NCI-H1694 treated with DMSO at 0.1 percent for 48 hours (cell line): ENCODE measurements at places on chromosomes 7 and 10.

GRCh38 chr7:31782411-31782991 lies 95.5 kb downstream of the PPP1R17 start:
- DNase-seq, result peak; percentile 83

GRCh38 chr7:36217211-36217960 lies 64.3 kb downstream of the EEPD1 start:
- no peak for DNase-seq

GRCh38 chr10:64011912-64012714 lies 490.9 kb downstream of the REEP3 start:
- DNase-seq, result no peak

GRCh38 chr7:115014794-115015193 lies 92.9 kb downstream of the MDFIC start:
- no peak for DNase-seq

DNA sequence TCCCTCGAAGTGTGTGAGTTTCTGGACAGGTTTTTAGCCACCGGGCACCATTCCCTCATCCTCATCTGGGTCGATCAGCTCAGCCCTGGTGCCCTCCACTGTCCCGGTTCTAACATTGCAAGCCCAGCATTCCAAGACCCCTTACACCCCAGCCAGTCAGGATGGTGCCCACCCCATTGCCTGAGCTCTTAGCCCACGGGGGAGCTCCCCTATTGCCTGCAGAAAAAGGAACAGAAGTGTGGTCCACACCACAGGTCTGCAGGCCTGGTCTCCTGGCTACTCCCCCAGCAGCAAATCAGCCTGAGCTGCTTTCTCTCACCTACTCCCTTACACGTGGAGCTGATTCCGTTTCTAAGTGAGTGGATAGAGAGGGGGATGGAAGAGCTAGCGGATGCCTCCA lies 4.8 kb downstream of the CALML5 start:
- DNase-seq, result no peak

DNA sequence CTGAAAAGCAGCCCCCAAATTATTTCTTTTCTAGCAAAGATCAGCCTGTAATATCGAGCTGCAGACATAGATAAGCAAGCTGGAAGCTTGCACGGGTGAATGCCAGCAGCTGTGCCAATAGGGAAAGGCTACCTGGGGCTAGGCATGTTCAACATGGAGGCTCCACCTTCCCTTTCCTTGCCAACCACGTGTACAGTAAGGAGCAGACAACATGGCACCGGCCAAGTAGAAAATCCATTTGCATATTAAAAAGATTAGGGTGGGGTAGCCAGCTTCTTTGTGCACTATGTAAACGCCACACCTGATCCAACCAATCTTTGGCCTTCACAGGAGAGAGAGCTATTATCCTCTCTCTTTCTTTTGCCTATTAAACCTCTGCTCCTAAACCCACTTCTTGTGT lies 56.7 kb upstream of the SEPHS1 start:
- DNase-seq, result no peak

GRCh38 chr7:152870106-152870693 lies 110.6 kb downstream of the ACTR3B start:
- DNase-seq, result no peak

GRCh38 chr10:31149835-31150512 lies 118.3 kb upstream of the ZNF438 start:
- DNase-seq, result no peak

DNA sequence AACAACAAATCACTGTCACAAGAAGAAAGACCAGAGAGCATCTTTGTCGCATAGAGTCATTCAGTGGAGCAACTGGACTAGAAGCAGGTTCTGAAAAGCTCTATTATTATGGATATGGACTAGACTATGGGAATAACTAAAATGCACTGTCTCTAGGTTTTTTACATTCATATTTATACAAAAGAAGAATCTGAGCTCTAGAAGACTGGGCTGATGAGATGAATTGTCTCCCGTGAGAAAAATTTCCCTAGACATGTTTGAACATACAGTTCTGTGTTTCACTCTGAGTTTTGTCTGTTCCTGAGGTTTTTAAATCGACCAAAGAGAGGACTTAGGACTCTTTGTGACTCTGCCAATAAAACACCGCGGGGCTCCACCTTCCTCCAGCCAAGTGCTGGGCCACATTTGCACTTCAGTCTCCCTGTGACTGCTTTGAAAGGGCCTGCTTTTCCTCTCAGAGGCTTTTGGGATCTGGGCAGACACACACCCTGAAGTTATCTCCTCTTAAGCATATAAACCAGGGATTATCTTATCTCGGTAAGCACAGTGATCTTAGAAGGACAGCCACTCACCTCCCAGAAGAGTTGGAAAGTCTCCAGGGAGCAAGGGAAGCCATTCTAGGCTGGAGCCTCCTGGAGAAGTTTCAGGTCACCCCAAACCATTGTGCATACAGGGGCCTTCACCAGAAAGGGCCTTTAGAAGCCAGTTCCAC lies 101.0 kb upstream of the JCAD start:
- no peak for DNase-seq

- no peak for DNase-seq
Observed at GRCh38 chr10:5018134-5018533, 14.5 kb upstream of the AKR1C2 start.

DNA sequence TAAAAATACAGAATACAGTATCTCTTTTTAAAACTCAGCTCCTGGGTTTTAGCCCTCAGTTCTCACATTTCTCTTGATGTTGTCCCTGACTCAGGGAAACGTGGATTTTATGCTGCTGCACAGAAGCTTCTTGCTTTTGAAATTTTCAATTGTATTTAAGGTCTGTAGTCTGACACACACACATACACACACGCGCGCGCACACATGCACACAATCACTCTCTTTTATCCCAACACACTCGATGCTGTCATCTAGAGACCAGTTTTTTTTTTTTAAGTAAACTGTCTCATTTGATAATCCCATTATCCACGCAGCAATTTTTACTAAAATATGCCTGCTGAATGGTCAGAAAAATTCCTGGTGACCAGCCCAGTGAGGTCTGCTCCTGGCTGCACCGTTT lies 108.6 kb downstream of the KMT2E start:
- no peak for DNase-seq

DNA sequence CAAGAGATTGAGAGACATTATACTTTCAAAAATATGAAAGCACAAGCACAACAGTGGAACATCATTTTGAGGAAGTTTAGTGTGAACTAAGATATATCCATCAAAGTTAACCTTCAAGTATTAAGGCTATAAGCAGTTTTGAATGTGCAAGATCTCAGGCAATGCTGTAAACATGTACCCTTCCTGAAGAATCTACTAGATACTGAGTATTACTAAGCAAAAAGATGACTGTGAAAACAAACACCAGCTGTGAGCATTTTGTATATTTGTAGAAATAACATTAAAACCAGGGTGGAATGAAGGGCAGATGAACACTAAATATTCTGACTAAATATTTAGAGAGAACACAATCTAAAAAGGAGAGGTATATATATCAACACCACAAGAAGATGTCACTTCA lies 41.3 kb upstream of the ADRA2A start:
- DNase-seq, result no peak

DNA sequence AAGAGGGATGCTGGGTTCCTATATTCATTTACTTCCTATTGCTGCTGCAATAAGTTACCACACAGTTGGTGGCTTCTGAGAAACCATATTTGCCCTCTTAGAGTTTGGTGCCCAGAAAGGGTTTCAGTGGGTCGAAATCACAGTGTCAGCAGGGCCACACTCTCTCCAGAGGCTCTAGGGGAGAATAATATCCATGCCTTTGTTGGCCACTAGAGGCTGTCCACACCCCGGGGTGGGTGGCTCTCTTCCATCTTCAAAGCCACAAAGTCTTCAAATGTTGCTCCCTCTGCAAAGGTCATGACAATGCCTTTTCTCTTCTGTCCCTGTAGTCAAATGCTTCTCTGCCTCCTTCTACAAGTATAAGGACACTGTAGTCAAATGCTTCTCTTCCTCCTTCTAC lies 989.4 kb downstream of the CCSER2 start:
- DNase-seq, result no peak

- DNase-seq, result no peak
Observed at GRCh38 chr10:83880252-83880791, 259.0 kb upstream of the GHITM start.

DNA sequence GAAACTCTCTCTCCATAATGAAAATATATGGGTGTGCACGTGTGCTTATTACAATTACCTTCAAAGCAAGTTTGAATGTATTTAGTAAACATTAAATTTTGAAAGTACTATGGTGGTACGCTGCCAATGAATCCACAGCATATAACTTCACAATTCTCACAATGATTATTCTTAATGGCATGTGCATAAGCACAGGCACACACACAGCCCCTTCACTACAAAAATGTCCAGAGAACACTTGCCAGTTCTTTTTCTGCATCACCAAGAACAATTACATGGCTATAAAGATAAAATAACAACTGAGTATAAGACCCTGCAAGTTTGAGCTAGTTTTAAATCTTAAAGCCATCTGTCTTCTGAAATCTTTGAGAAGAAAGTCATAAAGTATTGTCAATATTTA lies 22.2 kb downstream of the SGCE start:
- DNase-seq, result no peak

- no peak for DNase-seq
Observed at GRCh38 chr7:90267263-90267858, 22.4 kb downstream of the CFAP69 start.

DNA sequence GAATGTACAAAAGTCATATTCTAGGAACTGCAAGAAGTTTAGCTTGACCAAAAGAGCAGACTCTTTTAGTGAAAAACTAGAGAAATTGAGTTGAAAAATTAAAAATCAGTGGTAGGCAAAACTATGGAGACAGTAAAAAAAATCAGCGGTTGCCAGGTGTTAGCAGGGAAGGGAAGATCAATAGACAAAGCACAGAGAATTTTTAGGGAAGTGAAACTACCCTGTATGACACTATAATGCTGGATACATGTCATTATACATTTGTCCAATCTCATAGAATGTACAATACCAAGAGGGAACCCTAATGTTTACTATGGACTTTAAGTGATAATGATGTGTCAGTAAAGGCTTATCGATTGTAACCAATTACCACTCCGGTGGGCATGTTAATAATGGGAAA lies 761.9 kb downstream of the MAGI2 start:
- DNase-seq, result no peak

GRCh38 chr10:97849103-97849686 lies 448 bp upstream of the GOLGA7B start:
- DNase-seq, result peak; percentile 46

GRCh38 chr10:131178521-131179331 lies 132.8 kb downstream of the TCERG1L start:
- DNase-seq, result no peak

DNA sequence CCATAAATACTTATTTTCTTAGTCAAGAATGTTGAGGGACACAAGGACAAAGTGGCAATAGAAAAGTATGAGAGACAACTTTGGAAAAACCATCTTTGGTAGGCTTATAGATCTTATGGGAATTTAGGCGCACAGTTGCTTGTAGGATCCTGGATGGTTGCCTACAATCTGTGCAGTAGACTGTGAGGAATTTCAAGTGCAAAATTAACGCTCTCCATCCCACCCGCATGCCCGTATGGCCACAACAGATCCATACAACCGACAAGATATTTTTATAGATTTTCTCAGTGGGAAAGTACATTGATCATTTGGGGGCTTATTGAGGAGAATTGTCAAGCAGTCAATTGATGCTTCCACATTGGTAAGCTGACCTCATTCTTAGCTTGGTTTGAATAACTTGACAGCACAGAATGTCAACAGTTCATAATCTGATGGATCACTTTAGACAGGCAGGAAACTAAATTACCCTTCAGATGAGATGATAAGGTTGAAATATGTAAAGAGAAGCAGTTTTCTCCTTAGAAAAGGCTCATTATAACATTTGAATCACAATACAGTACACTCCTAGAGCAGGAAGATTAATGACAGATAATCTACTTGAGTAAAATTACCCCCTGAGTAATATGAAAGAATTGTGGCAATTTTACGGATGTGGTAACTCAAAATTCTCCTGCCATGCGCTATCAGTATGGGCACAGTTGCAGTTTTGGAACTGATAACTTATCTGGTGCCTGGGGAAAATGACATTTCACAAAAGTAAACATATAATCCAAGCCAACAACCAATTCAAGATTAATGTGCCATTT lies 479.7 kb downstream of the KIF20B start:
- no peak for DNase-seq

GRCh38 chr7:21200503-21200902 lies 227.4 kb upstream of the SP4 start:
- no peak for DNase-seq

- no peak for DNase-seq
Observed at GRCh38 chr7:80838643-80839042, 80.2 kb downstream of the SEMA3C start.

DNA sequence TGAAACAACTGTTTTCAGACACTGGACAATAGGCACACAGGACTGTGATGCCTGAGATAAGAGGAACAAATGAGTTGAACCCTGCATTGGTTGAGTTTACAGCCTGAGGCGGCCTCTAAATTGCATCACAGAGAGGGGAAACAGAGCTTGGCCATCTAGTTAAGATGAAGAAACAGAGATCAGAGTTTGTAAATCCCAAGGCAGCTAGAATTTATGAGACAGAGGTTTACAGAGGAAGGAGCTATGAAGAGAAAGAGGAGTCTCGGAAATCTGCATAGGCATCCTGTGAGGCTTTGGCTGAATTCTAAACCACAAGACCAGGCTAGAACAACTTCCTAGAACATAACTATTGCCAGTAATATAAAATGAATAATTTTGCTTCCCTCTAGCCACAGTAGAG lies 41.0 kb upstream of the OIT3 start:
- DNase-seq, result no peak

- no peak for DNase-seq
Observed at GRCh38 chr10:29254123-29255046, 34.5 kb upstream of the LYZL1 start.

GRCh38 chr7:111910656-111911055 lies 295.5 kb downstream of the DOCK4 start:
- no peak for DNase-seq

- no peak for DNase-seq
Observed at GRCh38 chr10:114294549-114294948, 55.5 kb downstream of the VWA2 start.

DNA sequence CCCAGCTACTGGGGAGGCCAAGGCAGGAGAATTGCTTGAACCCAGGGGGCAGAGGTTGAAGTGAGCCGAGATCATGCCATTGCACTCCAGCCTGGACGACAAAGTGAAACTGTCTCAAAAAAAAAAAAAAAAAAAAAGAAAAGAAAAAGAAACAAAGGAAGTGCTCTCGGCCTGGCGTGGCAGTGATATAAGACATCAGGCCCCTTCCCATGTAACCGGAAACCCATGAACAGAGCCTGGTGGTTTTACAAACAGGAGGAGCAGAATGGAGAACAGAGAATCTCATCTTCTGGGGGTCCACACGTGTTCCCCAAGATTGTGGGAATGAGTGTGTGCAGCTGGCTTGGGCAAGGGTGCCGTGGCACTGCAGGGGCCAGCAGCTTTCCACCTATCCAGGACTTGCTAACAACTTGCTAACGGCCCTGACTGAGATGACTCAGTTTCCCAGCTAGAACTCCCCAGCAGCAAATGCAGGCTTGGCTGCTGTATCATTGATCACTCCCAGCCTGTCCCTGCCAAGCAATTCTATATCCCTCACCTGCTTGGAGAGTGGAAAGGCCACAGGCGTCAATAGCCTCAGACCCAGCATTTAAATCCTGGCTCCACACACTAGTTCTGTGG lies 103.0 kb downstream of the COL26A1 start:
- DNase-seq, result no peak
